ENCODE measurements at places on chromosomes 5 and 9.

- DNase-seq = peak; percentile 40
Measured at GRCh38 chr9:68560071-68560844, 19.6 kb upstream of the TMEM252 start.

GRCh38 chr9:77417566-77417965 lies 230.6 kb downstream of the GNA14 start:
- DNase-seq = no peak

GRCh38 chr9:118418887-118419565 lies 714.8 kb downstream of the TLR4 start:
- DNase-seq = no peak

DNA sequence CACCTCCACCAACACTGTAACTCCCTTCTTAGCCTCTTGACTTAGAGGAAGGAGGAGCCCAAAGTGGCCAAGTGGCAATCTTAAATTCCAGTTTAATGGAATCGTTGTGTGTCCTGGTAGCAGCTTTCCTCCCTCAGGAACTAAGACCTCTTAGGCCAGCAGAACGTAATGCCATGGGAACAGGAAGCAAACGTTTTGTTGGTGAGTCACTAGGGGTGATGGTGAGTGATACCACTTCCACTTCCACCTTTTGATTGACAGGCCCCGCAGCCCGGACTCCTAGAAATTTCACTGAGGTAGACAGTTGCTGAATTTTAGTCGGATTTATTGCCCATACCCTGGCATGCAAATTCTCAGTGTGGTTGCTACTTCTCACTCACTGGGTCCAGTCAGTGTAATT lies 94.2 kb upstream of the FBN2 start:
- no peak for DNase-seq

DNA sequence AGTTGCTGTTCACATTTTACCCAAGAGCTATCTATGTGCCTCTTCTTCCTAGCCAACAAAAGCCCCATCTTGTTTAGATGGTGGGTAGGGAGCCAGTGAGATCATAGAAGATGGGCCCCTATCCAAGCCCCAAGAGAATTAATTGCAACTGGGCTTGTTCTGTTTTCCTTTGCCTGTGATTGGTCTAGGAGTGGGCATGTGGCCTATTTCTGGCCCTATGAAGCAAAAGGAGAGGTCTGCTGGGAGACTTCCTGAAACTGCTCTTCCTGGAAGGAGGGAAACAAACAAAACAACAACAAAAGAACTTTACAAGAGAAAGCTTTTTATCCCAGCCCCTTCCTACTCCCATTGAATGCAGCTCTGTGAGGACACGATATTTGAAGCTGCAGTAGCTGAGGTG lies 32.5 kb upstream of the ALDOB start:
- DNase-seq = no peak

DNA sequence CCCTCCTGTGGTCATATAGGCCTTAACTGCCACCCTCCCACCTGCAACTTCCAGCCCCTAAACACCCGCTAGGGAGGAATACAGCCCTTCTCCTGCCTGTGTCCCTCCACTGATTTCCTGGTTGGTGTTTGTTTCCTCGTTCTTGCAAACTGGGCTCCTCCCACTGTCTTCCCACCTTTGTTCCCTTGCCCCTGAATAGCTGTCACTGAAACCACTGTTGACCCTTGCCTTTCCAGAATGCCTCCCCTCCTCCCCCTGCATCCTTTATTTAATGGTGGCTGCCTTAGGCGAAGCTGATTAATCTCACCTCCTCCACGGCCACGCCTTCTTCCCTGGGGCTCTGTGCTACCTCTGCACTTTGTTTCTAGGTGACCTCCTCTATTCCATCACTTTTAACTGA lies 626.7 kb downstream of the BNC2 start:
- no peak for DNase-seq

Measured in bone marrow (tissue), 2 donors.